Non-pigmented ciliary epithelial cell (primary cell): ENCODE measurements at places on chromosomes 16 and 17.

DNA sequence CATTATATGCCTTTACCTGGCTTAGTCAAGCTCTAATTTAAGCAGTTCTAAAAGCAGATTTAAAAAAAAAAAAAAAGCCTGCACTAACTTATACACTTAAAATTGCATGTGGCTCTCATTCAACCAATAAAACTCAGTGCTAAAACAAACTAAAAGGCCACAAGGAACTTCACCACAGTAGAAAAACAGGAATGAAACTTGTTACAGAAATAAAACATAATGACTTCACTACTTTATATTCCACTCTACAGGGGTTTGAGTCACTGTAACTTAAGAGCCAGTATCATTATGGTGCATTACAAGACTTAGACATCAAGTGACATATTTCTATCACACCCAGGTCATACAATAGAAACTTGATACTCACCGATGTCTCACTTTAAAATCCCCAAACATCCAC lies 11.1 kb downstream of the CA10 start:
- DNase-seq: no peak

DNA sequence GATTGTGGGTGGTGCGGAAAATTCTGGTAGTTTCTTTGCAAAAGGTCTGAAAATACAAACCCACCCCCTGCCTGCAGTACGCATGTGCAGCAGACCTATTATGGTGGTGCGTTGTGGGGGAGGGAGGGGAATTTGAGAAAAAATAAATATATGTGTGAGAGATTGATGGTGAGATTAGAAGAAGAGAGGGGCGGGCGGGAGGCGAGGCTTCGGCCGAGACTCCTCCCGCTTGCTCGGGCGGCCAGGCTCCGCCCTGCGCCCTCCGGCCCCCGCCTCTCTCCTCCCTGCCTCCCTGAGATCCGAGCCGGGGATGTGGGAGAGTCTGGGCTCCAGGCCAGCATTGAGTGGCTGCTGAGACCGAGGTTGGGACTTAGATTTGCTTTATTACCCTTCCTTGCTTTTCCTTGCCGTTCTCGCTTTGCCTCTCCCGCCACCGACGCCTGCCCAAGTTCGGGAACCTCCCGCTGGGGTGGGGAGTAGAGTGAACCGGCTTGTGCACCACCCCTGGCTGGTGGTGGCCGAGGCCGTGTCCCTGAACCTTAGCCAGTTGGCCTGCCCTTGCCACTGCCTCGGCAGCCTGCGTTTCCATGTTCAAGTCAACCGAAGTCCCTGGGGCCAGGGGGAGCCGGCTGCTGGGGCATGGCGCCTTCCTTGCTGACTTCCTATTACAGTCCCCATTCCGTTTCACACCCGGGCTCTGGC lies 956 bp upstream of the CHD3 start:
- DNase-seq: peak; percentile 94

GRCh38 chr17:13967416-13967815 lies 101.9 kb upstream of the COX10 start:
- DNase-seq: no peak

DNA sequence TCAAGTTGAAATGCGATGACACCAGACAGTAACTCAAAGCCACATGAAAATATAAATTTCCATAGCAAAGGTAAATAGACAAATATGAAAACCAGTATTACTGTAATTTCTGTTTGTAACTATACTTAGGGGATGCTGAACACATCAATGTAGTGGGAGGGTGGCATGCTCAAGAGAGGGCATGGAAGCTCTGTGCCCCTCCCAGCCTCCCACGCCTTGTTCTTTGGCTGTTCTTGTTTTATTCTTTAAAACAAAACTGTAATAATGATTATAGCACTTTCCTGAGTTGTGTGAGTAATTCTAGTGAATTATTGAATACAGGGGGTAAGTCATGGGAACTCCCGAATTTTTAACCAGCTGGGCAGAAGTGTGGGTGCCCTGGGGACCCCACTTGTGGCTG lies 11.0 kb upstream of the GPT2 start:
- DNase-seq: no peak

DNA sequence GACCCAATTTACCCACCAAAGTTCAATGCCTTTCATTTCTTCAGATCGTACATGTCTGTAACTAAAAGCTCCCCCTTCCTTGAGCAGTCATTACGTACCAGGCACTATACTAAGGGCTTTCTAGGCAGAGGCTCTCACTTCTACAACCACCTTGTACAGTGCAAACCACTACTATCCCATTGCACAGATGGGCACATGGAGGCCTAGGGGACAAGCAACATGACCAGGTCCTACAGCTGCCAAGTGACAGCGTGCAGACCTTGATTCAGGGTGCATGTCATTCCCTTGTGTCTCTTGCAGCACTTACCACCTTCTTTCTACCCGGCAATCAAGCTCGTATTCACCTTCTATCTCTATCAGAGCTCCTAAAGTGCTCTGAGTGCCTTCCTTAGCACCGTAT lies 382.7 kb downstream of the SOX9 start:
- no peak for DNase-seq

DNA sequence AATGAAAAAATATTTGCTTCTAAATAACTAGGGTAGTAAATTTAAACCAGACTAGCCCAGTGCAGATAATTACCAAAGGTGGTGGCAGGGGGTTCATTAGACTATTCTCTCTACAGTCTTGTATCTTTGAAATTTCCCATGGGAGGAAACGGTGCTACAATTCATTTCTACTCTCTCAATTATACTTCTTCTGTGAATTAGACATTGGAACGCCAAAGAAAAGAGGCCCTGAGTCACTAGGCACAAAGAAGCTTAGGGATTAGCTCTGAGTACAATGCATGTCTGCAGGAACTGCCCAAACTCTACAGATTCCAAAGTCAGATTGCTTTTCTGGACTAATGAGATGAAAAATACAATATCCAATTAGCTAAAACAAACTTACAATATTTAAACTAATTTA lies 30.7 kb upstream of the ARL6IP1 start:
- no peak for DNase-seq

- no peak for DNase-seq
These were observed 9.4 kb downstream of the DUSP3 start for GRCh38 chr17:43769426-43769825.
